CD4-positive, CD25-positive, alpha-beta regulatory T cell (primary cell): ENCODE measurements at places on chromosomes 1 and 21. TPM values are rescaled to one million over a fixed set of nuclear protein-coding genes. Genes with fewer than 3 reads are reported as not detected.

DNA sequence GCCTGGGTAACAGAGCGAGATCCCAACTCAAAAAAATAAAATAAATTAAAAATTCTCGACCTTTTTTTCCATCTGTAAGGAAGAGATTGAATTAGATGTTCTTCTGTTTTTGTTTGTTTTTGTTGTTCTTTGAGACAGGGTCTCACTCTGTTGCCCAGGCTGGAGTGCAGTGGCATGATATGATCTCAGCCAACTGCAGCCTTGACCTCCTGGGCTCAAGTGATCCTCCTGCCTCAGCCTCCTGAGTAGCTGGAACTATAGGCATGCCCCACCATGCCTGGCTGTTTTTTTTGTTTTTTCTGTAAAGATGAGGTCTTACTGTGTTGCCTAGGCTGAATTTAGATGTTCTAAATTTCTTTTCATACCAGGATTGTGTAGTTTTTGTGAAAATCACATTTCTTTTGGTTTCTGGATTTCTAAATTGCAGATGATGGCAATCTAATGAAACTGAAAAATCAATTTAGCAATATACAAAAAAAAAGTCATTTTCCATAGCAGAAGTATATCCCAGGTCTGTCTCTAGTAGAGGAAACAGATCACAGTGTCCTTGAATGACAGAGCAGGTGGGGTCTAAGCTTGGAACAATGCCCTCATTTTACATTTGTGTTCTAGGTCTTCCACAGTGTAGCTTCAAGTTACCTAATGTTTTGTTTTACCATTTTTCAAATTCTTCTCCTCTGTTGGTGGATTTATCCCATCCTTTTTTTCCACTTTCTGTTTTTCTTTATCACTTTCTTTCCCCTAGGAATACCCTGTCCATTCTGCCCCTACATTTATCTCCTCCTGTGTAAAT is 20.3 kb downstream of the ZYG11A start:
- no peak overlapping the region for H3K4me3 ChIP-seq
- no peaks in the 10 kb centered on the region for H3K4me1 ChIP-seq
- H3K36me3 ChIP-seq: no peaks in the 10 kb centered on the region
- H3K27me3 ChIP-seq: peaks cover 3% of the 10 kb centered on the region

GRCh38 chr1:234639961-234640360 is 30.0 kb upstream of the IRF2BP2 start:
- no peaks in the 10 kb centered on the region for H3K36me3 ChIP-seq
- no peaks in the 10 kb centered on the region for H3K4me1 ChIP-seq
- no peak overlapping the region for H3K27ac ChIP-seq
- no peaks in the 10 kb centered on the region for H3K27me3 ChIP-seq

DNA sequence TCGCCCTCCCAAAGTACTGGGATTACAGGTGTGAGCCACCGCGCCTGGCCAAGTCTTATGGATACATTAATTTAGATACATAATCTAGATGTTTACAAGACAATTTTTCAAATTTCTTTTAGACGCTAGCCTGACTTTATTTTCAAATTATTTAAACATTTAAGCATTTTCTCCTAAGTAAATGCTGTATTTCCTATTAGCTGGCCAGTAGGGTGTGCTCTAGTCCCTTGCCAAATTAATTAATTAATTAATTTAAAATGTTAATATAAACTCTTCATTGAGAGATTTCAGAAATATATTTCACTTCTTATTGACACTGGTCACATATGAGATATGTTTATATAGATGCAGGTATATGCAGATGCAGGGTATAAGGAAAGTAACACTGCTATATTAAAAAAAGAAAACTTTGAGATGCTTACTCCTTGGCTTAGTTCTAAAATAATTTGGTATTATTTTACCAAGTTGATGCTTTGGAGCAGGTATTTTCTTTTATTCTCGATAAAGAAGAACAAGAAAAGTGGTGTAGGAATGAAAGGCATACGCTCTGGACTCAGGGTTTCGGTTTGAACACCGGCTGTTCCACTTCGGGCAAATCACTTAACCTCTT is 5.2 kb upstream of the ERRFI1 start:
- peaks cover 5% of the 10 kb centered on the region for H3K4me1 ChIP-seq
- no peaks in the 10 kb centered on the region for H3K36me3 ChIP-seq
- peaks cover 1% of the 10 kb centered on the region for H3K27me3 ChIP-seq
- no peak overlapping the region for H3K4me3 ChIP-seq
- peak; percentile 59 for DNase-seq
- H3K27ac ChIP-seq: no peak overlapping the region

The S100B gene
- not detected for polyA plus RNA-seq

DNA sequence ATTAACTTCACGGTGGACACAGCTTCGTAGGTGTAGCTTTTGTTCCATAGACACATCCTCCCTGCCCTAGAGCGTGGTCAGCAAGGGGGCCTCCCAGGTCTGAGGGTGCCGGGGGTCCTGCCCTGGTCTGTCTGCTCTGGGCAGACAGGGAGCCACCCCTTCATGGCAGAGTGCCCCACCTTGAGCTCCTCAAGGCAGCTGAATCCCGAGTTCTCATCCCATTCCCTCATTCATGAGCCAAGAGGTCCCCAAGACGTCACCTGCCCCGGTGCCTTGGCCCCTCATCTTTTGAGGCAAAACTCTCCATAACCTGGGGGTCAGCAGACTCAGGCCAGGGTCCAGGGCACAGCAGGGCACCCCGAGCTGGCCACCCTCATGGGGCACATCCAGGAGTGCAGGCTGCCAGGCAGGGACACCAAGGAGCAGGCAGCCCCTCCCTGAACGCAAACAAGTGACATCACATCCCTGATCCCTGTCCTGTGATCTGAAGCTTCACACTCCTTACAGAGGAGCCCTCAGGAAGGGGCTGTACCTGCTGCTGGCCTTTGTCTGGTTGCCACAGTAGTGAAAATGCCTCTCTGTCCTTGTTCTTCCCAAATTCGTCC is 23.3 kb downstream of the UBASH3A start:
- H3K4me3 ChIP-seq: no peak overlapping the region
- no peak overlapping the region for H3K27ac ChIP-seq
- DNase-seq: no peak

The PEX19 gene
- polyA plus RNA-seq: 55.6 TPM

- no peaks in the 10 kb centered on the region for H3K4me1 ChIP-seq
- no peaks in the 10 kb centered on the region for H3K27me3 ChIP-seq
- H3K4me3 ChIP-seq: no peak overlapping the region
- H3K36me3 ChIP-seq: no peaks in the 10 kb centered on the region
- no peak overlapping the region for H3K27ac ChIP-seq
These were observed 12.1 kb downstream of the LDLRAD2 start for GRCh38 chr1:21823980-21824702.

The RIMKLA gene
- not detected for polyA plus RNA-seq

DNA sequence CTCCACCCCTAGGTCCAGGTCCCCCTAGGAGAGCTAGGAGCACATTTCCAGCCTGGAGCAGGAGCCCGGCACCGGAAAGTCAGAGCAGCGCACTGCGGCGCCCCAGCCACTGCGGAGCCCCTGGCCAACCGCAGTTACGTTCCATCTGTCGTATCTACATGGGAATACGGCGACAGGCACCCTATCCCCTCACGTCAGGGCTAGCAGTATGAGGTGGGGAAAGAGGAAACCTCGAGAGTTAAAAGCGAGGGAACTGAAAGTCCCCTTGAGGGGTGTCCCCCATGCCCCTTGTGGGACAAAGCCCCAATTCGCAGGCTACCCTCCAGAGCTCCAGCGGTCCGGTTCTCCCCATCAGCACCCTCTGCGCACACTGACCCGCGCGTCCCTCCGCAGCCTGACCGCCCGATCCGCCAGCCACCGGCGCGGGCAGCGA is 995 bp downstream of the COLGALT2 start:
- H3K27me3 ChIP-seq: peaks cover 51% of the 10 kb centered on the region
- H3K36me3 ChIP-seq: no peaks in the 10 kb centered on the region
- no peak for DNase-seq
- no peak overlapping the region for H3K4me3 ChIP-seq
- H3K4me1 ChIP-seq: peaks cover 20% of the 10 kb centered on the region

GRCh38 chr1:222935239-222935900 is 120.5 kb downstream of the DISP1 start:
- no peaks in the 10 kb centered on the region for H3K4me1 ChIP-seq
- no peaks in the 10 kb centered on the region for H3K27me3 ChIP-seq
- no peak for DNase-seq
- no peaks in the 10 kb centered on the region for H3K36me3 ChIP-seq

The DCST1 gene
- not detected for polyA plus RNA-seq

- peaks cover 18% of the 10 kb centered on the region for H3K36me3 ChIP-seq
- H3K27ac ChIP-seq: no peak overlapping the region
- H3K27me3 ChIP-seq: no peaks in the 10 kb centered on the region
- DNase-seq: no peak
These were observed 27.6 kb downstream of the LDLRAP1 start for GRCh38 chr1:25570798-25571521.

DNA sequence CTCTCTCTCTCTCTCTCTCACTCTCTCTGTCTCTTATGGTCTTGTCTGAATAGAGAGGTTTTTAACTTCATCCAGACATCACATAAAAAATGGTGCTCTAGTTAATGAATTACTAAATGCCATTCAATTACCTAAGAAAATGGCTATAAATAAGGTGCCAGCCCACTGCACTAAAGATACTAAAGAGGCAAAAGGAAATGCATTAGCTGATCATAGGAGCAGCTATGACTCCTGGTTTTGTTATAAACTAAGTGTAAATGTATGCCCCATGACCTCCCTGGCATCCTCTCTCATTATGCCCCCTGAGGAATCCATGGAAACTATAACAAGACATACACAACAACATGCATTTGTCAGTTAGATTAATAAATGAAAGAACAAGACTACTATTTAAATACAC is 57.5 kb upstream of the PDC start:
- H3K4me1 ChIP-seq: no peaks in the 10 kb centered on the region
- no peak overlapping the region for H3K4me3 ChIP-seq
- no peak for DNase-seq
- H3K36me3 ChIP-seq: no peaks in the 10 kb centered on the region

The SPRR1B gene
- polyA plus RNA-seq: not detected

DNA sequence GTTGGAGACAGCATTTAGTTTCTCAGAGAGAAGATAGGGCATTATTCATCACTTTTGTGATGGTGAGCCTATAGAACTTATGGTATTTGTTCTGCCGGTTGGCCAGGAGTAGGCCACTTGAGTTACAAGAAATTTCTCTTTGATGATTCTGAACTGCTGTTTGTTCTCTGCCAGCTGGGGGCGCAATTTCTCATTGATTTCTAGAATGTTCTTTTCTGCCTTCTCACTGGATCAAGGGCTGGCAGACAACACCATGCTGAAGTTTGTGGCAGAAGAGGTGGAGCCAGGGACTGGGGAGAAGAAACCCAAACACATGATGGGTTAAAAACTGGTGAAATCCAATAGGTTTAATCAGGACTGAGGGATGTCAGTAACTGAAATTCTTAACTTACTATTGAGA is 360.6 kb downstream of the FAM72C start:
- no peak for DNase-seq
- H3K27ac ChIP-seq: no peak overlapping the region
- no peak overlapping the region for H3K4me3 ChIP-seq
- H3K36me3 ChIP-seq: no peaks in the 10 kb centered on the region
- no peaks in the 10 kb centered on the region for H3K27me3 ChIP-seq
- H3K4me1 ChIP-seq: no peaks in the 10 kb centered on the region

- no peaks in the 10 kb centered on the region for H3K27me3 ChIP-seq
- no peak for DNase-seq
- peak overlapping the region; percentile 96 for H3K4me3 ChIP-seq
- peaks cover 49% of the 10 kb centered on the region for H3K4me1 ChIP-seq
- H3K36me3 ChIP-seq: no peaks in the 10 kb centered on the region
- H3K27ac ChIP-seq: peak overlapping the region; percentile 95
These were observed 1.8 kb downstream of the SH3GLB1 start for GRCh38 chr1:86706018-86706635.

The MYBPH gene
- not detected for polyA plus RNA-seq

GRCh38 chr1:33973799-33974545 is 110.1 kb downstream of the HMGB4 start:
- no peak overlapping the region for H3K27ac ChIP-seq
- DNase-seq: no peak
- H3K36me3 ChIP-seq: no peaks in the 10 kb centered on the region

The CLIC6 gene
- polyA plus RNA-seq: not detected

The FAM167B gene
- not detected for polyA plus RNA-seq

The CFAP141 gene
- not detected for polyA plus RNA-seq

DNA sequence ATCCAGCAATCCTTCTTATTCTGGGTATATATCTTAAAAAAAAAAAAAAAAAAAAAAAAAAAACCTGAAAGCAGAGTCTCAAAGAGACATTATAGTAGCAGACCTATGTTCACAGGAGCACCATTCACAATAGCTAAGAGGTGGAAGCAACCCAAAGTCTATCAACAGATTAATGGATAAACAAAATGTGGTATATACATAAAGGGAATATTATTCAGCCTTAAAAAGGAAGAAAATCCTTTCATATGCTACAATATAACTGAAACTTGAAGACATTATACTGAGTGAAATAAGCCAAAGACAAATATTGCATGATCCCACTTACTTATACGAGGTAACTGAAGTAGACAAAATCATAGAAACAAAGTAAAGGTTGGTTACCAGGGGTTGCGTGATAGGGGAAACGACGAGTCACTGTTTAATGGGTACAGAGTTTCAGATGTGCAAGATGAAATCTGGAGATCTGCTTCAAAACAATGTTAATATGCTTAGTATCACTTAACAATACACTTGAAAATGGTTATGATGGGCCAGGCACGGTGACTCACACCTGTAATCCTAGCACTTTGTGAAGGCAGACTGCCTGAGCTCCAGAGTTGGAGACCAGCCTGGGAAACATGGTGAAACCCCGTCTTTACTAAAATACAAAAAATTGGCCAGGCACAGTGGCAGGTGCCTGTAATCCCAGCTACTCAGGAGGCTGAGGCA is 29.5 kb downstream of the PIK3R3 start:
- DNase-seq: no peak
- no peak overlapping the region for H3K27ac ChIP-seq
- H3K27me3 ChIP-seq: no peaks in the 10 kb centered on the region
- no peaks in the 10 kb centered on the region for H3K4me1 ChIP-seq

- H3K27me3 ChIP-seq: peaks cover 3% of the 10 kb centered on the region
- no peaks in the 10 kb centered on the region for H3K36me3 ChIP-seq
- peak overlapping the region; percentile 62 for H3K27ac ChIP-seq
These were observed 3.4 kb upstream of the GPR25 start for GRCh38 chr1:200869376-200869752.

DNA sequence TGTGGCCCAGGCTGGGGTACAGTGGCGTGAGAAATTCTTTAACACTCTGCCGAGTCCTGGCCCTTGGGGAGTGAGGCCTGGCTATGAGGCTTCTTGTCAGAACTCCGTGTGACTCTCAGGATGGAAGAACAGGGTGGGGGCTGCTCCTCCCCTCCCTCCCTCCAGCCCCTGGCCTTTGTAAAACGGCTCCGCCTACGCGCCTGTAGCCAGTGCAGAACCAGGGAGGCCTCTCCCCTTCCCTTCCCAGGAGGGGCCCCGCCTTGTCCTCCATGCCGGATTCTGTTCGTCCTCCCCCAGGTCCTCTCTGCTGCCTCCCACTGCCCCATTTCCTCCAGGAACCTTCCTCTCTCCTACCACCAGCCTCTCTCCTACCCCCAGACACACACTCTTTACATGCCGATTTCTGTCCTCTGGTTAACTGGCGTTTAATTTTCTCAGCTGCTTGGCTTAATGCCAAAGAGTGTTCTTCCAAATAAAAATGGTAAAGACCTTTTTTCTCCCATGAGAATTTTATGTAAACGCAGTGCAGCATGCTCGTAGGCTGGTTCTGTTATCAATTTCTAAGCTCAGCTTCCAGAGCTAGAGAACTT is 21.0 kb downstream of the PDE9A start:
- no peaks in the 10 kb centered on the region for H3K36me3 ChIP-seq
- no peak overlapping the region for H3K4me3 ChIP-seq
- H3K4me1 ChIP-seq: no peaks in the 10 kb centered on the region
- no peaks in the 10 kb centered on the region for H3K27me3 ChIP-seq

GRCh38 chr1:76595024-76595423 is 272.3 kb upstream of the ST6GALNAC5 start:
- no peak overlapping the region for H3K4me3 ChIP-seq
- H3K27me3 ChIP-seq: no peaks in the 10 kb centered on the region
- H3K4me1 ChIP-seq: no peaks in the 10 kb centered on the region
- no peaks in the 10 kb centered on the region for H3K36me3 ChIP-seq
